ENCODE measurements at places on chromosomes 5 and 9.

GRCh38 chr9:88953381-88954029 is 37.8 kb upstream of the S1PR3 start:
- no peak for DNase-seq

DNA sequence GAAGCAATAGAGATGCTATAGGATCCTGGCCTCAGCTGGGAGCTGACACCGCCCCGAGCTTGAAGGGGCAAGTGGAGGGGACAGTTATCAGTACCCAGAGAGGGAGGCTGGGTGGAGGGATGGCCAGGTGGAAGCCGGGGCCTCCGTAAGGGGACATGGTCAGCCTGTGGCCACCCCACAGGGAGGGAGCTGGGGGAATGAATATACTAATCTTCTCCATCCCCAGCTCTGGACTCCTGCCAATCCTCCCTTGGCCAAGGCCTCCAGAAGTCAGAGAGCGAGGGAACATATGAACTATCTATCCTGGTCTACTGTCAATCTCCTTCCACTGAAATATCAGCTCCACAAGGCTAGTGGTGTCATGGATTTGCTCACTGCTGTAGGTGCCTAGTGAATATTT is 109.3 kb downstream of the BOD1 start:
- no peak for DNase-seq

GRCh38 chr5:113495422-113495841 is 7.2 kb upstream of the MCC start:
- no peak for DNase-seq

DNA sequence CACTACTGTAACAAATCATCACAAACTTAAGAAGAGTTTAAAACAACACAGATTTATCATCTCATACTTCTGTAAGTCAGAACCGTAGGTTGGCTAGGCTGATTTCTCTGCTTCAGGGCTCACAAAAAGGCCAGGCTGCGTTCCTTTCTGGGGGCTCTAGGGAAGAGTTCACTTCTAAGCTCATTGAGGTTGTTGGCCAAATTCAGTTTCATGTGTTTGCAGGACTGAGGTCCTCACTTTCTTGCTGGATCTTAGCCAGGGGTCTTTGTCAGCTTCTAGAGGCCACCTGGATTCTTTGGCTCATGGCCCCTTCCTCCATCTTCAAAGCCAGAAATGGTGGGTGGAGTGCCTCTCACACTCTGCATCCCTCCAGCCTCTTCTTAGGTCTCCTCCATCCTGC is 76.0 kb downstream of the ACTBL2 start:
- DNase-seq: no peak

GRCh38 chr5:158534203-158534602 is 565.5 kb downstream of the EBF1 start:
- no peak for DNase-seq

DNA sequence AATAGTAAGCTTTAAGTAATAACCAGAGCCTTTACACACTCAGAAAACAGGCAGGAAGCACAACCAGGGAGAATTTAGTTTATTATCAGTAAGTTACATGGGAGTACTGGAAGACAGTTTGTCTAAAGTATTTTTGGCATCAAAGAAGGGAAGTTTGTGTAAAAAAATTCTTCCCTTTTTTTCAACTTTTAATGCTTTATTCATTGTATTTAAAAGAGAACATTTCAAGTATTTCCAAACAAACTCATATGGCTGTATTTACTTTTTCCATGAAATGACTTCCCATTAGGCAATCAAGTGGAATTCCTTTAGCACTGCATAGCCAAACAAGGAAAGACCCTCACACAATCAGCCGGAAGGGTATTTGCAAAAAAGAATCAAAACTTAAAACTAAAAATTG is 26.7 kb downstream of the RNF145 start:
- no peak for DNase-seq

DNA sequence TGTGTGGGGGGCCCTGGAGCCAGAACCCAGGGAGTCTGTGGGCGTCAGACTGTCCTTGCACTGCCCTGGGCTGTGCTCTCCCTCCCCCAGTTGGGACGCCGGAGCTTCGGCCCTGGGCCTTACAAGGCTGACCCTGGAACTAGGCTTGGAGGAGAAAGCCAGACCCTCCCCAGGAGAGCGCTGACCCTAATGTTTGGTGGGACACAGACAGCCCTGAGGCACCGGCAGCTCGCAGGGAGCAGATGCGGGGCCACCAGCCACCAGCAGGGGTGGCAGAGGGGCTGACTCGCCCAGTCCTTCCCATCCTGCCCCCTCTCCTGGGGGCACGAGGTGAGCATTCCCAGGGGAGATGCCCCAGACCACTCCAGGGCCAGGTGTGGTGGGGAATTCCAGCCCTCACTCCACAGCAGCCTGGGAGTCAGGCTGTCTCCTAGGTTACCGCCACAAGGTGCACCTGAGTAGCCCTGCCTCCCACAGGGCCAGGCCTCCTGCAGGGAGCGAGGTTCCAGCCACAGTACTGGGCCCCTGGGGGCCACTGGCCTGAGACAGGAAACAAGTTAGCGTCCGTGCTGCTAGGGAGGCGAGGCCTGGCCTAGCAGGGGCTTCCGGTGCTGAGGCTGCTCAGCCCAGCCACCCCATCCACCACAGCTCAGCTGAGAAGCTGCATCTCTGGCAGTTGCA is 134.6 kb downstream of the OLFM1 start:
- no peak for DNase-seq

DNA sequence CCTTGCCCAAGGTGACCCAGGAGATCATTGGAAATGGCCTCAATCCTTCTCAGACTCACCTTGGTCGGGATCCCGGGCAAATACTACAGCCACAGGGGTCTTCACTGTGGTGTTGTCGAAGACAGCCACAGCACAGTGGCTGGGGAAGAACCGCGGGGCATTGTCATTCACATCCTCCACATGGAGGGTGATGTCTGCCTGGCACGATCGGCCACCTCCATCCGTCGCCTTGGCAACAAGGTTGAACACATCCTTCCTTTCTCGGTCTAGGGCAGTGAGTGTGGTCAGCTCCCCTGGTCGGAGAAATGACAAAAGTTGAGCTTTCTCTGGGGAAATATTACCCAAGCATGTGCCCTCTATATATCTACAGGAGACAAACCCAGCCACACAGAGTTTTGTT is 56.8 kb downstream of the FAT2 start:
- DNase-seq: no peak

DNA sequence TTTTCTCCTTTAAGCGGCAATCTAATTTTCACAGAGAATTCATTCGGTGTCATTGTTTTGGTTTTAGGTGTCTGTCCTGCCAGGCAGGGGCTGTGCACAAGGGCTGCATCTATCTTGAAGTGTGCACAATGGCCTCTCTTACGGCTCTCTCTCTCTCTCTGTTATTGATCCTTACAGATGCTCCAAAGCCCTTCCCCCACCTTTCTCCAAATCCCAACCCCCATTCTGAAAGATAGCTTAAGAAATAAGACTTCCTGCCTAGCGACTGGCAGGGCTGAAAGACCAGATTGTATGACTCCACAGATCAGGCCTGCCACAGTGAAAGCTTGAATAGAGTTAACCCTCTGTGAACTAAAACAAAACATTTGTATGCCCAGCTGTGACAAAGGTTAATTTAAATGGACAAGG is 86.5 kb upstream of the NR5A1 start:
- DNase-seq: no peak

DNA sequence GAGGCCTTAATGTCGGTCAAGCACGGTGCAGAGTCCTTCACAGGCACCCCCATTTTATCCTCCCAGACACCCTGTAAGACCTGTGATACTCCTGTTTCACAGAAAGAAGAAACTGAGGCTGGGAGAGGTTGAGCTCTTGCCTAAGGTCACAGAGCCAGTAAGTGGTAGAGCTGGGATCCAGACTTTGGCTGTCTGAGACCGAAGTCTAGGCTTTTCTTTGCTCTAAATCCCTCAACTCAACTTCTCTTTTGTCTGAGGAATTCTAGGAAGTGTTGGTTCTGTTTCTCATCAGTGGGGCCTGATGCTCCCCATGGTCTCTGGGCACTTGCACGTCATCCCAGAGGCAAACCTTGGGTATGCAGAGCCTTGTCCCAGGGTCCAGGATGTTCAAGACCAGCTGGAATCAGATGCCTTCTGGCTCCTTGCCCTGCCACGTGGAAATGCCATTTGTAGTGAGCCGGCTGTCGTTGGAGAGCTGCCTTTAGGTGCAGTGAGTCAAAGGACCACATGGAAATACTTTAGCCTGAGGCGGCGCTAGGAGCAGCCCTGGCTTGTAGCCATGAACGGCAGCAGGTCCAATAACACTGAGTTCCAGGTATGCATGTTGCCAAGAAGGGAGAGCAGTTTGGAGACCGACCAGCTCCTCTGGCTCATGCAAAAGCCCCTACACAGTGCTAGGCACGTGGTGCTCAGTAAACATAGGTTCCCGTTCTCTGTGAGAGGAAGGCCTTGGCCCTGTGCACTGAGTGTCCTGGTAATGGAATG is 9.2 kb downstream of the DCANP1 start:
- no peak for DNase-seq

- no peak for DNase-seq
Measured at GRCh38 chr5:175690025-175690424, 32.2 kb downstream of the HRH2 start.

GRCh38 chr9:105693435-105694189 is 729 bp upstream of the TMEM38B start:
- no peak for DNase-seq

GRCh38 chr5:150411245-150411979 is 1.3 kb downstream of the CD74 start:
- peak; percentile 48 for DNase-seq

- DNase-seq: no peak
Measured at GRCh38 chr5:3185488-3185887, 410.1 kb upstream of the IRX1 start.

- DNase-seq: no peak
Measured at GRCh38 chr9:111076042-111076441, 37.8 kb upstream of the LPAR1 start.

DNA sequence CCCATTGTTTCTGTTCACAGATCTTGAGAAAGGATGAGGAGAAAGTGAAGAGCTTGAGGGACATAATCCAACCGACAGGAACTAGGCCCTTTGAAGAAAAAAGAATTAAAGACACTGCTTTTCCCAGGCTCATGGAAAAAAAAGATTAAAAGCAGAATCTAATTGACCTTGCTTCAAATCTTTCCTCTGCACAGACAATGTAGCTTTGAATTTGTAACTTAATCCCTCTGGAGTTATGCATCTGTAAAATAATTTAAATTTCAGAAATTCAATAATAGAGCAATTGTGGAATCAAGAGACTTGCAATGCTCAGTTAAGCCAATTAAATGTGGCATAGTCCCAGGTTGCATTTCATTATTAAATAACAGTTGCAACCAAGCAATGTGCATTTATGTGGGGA is 64.6 kb downstream of the SVEP1 start:
- DNase-seq: no peak

DNA sequence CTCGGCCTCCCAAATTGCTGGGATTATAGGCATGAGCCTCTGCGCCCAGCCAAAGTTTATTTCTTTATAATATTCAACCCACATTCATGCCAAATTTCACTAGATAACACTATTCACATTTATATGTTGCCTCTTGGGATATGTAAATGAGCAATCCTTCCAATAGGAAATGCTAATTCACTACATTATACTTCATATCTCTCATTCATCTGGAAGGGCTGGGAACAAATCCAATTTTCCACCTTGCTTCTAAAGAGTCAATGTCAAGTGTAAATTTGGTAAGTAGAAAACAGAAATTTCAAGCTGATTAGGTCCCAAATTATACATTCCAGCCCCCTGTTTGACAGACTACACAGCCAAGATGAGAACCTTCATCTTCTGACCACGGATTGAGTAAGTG is 385.5 kb downstream of the GLIS3 start:
- DNase-seq: no peak

DNA sequence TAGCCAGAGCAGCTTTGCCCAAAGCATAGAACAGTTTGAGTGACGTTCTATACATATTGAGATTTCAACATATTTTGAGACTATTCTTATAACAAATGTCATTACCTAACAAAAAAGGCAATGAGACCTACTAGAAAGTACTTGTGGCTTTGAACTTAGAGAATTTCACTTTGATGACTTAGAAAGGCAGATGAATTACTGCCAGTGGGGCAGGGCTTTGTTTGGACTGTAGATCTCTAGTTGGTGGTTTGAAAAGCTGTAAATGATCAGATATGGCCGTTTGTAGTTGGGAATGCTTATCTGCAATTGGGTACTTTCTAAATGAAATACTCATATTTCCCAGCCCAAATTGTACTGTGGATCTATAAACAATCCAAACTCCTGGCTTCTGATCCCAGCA is 28.1 kb downstream of the SOX30 start:
- DNase-seq: no peak

- DNase-seq: no peak
Measured at GRCh38 chr9:137069508-137070091, 757 bp downstream of the SAPCD2 start.

GRCh38 chr5:146369691-146370090 is 31.1 kb downstream of the POU4F3 start:
- no peak for DNase-seq

GRCh38 chr5:91433861-91434260 is 50.7 kb upstream of the ARRDC3 start:
- no peak for DNase-seq

GRCh38 chr9:37025823-37026112 is 8.3 kb downstream of the PAX5 start:
- no peak for DNase-seq

- DNase-seq: no peak
Measured at GRCh38 chr5:157389103-157389502, 70.9 kb upstream of the NIPAL4 start.
